ENCODE measurements at places on chromosomes 12 and 14.

DNA sequence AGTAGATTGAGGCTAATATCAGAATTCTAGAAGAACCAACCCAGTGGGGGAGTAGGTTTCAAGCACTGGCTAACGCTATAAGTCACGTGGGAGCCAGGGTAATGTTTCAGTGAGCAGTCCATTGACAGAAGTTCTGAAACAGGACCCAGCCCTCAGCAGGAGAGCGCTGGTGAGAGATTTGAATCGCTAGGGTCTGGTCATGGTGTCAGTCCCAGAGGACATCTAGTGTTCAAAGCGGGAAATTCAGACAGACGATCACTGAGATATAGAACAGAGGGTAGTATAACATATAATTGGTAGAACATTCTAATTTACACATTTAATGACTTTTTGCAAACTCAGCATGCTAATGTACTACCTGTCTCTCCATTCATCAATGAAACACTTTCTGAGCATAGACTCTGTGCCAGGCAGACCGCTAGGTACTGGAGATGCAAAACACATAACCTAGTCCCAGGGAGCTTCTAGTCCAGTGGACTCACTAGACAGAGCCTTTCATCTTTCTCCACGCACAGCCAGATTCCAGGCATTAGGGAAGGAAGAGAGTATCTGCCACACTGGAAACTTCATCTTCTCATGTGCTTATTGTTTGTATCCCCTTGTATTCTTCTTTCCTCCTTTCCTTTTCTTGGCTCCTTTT is 35.4 kb upstream of the RNASE3 start:
- DNase-seq: no peak

DNA sequence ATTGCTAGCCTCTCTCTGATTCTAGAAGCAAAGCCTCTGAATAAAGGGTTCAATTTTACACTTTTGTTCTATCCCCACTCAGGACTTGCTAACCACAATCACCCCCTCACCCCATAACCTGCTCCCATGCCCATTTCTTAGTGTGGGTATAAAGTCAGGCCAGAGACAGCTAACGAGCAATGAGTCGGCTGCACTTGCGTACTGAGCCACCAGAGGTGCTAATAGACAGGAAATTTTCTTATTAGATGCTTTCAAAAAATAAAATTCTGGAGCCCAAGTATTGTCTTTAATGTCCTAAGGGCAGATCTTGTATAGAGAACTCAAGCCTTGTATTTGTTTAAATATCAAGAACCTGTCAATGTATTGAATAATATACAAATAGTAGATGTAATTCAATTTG is 256.9 kb downstream of the SYT1 start:
- no peak for DNase-seq

GRCh38 chr12:83250866-83251265 is 564.2 kb downstream of the TMTC2 start:
- DNase-seq: no peak

DNA sequence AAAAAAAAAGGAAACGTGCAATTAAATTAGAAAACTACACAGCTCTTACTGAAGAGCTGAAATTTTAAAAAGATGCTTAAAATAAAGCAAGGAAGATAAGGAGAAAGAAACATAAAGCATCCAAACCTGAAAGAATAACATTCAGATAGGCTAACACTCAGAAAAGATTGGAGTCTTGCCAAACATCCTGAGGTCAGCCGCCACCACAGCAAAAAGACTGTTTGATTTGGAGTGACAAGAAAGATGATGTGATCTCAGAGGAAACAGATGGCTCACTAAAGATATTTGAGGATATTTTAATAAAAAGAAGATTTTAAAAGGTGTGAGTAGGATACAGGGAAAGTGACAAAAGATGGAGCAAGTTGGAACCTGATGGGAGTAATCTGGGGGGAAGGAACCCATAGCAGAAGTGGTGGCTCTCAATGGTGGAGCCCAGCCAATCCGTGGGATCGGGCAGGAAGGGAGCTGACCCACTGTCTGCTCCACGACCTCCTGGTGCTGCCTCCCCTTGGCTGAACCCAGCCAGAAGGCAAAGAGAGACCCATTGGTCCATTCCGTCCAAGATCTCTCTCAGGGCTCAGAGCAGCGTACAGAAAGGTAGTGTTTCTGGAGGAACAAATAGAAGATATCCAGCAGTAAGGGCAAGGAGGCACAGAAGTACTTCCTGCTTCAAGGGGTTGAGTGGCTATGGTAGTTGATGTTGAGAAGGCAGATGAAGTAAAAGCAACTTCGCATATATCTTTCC is 469.6 kb downstream of the RGS6 start:
- no peak for DNase-seq

DNA sequence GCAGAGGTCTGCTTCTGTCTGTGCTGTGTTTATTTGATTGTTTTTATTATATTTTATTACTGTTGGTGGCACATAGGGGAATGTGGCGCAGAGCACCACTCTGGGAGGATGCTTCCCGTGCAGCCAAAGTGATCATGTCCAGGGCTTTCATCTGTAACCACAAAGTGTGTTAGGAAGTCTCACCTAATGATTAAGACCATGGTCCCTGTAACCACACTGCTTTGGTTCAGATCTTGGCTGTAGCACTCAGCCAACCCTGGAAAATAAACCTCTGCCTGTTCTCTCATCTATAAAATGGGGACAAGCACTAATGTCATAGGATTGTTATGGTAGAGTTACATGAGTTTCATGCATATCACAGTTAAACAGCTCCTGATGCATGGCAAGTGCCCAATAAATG is 1.9 kb downstream of the RESF1 start:
- DNase-seq: no peak

GRCh38 chr12:4957761-4958160 is 48.1 kb downstream of the KCNA1 start:
- DNase-seq: no peak

DNA sequence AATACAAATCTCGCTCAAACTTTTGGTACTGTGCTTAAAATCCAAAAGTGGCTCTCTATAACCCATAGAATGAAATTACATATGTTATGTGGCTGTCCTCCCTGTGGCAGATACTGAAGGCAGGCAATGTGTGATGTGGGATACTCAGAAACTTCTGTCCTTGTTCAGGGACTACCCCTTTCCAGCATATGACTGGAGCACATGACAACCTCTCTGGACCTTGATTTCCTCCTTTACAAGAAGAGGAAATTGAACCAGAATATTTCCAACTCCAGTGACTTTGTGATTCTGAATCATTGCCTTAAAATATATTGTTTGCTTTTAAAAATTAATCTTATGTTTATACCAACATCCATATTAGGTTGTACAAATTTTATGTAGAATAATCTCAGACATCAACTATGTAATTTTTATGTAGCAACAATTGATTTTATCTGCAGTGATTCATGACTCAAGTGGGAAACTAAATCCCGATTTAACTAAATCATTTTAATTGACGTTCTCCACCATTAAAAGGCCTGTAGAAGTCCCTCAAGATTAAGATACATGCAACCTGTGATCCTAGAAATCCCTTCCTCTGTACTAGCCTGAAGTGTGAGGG is 162.4 kb downstream of the AKAP6 start:
- DNase-seq: no peak

GRCh38 chr12:14357486-14357885 is 8.0 kb upstream of the ATF7IP start:
- DNase-seq: no peak

- no peak for DNase-seq
These were observed 27.7 kb downstream of the KRT18 start for GRCh38 chr12:52976574-52977071.

DNA sequence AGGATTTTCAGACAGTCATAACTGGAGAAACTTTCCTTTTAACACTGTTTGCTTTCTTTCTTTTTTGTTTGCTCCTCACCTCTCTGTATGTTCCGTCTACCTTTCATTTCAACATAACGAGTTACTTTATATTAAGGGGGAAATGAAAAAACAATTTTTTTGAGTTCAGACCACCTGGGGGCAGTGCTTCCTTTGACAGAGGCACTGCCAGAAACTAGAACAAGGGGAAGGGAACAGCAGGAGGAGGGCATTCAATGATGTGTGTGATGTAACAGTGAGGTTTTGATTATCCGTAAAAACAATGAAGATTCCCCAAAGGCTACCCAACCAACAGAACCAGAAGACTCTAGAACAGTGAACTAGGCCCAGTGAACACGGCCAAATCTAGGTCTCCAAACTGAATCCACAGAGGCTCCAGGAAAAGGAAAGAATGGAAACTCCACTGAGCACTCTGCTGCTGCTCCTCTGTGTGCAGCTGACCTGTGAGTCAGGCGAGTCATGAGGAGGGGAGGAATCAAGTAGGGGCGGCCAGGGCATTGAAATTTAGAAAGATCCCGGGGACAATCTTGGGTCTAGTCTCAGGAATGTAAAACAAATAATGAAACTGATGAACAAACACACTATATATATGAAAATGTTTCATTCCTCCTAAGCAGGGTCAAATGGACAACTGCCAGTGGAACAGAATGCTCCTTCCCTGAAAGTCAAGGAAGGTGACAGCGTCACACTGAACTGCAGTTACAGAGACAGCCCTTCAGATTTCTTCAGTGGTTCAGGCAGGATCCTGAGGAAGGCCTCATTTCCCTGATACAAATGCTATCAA is 323.5 kb downstream of the DAD1 start:
- DNase-seq: no peak

- DNase-seq: no peak
These were observed 67.9 kb downstream of the FAR2 start for GRCh38 chr12:29216797-29217575.

GRCh38 chr12:119964929-119965328 is 24.1 kb upstream of the BICDL1 start:
- no peak for DNase-seq

DNA sequence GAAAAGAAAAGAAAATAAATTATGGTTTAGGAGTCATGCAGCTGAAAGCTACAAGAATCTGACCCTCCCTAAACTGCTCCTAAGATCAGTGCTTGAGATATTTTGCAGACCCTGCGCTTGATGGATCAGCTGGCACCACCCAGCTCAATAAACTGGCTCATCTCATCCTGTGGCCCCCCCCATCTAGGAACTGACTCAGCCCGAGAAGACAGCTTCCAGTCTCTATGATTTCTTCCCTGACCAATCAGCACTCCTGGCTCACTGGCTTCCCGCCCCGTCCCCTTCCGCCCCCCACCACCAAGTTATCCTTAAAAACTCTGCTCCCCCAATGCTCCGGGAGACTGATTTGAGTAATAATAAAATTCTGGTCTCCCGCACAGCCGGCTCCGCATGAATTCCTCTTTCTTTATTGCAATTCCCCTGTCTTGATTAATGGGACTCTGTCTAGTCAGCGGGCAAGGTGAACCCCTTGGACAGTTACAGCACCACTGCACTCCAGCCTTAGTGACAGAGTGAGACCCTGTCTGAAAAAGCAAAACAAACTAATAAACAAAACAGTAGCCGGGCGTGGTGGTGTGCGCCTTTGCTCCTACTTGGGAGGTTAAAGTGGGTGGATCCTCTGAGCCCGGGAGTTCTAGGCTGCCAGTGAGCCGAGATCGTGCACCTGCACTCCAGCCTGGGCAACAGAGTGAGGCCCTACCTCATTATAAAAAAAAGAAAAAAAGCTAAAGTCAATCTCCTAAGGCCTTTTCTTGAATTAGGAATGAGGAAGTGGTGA is 24.5 kb upstream of the SPTLC2 start:
- no peak for DNase-seq

GRCh38 chr14:61588419-61588901 is 106.9 kb upstream of the HIF1A start:
- no peak for DNase-seq

GRCh38 chr12:18813753-18814152 is 75.8 kb downstream of the CAPZA3 start:
- no peak for DNase-seq

DNA sequence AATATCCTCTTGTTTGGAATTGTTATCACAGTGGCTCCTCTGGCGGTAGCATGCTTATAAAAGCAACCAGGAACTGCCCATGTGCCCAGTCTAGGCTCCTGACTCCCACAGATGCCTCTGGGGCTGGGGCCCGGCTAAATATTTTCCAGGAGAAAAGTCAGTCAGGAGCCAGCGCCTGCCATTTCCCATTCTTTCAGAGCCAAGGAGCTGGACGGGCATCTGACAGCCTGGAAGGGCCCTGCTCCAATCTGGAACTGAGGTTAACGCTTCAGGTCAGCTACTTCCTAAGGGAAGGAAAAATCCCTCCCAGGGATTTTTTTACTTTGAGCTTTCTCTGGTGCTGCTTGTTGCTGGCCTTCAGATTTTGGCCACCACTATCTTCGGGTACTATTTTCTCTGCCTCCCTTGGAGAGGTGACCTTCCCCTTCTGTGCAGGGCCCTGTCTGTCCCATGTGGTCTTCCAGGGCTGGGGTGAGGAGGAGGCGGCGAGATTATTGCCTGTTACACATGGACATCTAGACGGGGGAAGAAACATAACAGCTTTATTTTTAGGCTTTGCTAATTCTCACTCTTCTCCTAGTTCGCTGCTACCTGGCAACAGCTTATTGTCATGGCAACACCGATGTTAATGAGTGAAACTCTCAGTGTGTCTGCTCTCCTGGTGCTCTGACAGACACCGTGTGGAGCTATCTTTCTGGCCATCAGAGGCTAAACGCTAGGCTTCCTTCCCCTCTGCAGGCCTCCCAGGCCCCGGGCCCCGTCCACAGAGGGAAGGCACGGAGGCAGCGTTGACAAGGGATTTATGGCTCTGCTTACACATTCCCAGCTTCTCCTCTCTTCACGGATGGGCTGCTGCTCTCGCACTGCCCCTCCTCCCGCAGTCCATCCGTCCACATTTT is 160.4 kb downstream of the CACNA1C start:
- no peak for DNase-seq

DNA sequence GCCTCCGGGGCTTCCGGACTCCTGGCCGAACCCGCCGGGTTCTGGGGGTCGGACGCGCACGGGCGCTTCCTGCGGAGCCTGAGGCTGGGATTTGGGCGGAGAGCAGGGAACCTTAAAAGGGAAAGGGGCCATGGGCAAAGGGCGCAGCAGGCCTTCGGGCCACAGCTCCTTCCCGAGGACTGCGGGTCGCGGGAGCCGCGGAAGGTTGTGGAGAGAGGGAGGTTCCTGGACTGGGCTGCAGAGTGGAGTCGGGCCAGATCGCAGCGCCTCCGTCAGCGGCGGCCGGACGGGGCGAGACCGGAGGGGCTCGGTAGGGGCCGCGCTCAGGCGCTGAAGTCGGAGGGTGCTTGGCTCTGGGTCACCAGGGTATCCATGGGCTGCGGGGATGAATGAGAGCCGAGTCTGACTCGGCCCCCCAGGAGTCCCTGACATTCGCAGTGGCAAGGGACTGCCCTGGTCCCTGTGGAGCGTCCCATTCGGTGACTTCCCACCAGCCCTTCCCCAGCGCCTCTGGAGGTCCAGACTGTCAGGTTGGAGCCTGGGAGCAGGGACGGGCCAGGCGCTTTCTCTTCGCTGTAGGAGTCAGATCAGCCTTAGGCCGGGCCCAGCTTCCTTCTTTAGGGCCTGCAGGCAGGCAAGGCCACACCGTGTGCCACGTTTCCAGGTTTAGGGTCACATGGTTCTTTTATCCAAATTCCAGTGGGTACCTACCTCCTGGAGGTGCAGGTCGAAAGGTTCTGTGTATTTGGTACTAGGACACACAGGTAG is 938 bp upstream of the SLC25A29 start:
- no peak for DNase-seq

- DNase-seq: no peak
These were observed 226.8 kb downstream of the C12orf42 start for GRCh38 chr12:103268831-103269514.

DNA sequence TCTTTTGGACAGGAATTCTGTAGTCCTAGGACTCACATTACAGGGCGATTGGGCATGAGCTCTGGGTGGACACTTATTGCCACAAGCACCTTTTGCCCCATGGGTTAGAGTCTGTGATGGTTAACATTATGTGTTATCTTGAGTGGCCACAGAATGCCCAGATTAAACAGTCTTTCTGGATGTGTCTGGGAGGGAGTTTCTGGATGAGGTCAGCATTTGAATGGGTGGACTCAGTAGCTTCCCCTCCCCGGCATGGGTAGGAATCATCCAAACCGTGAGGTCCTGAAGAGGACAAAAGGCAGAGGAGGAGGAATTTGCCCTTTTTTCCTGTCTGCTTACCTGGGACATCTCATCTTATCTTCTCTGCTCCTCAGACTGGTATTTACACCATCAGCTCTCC is 85.6 kb downstream of the BMP4 start:
- no peak for DNase-seq
